NCI-H187 treated with DMSO at 0.1 percent for 48 hours (cell line): ENCODE measurements at places on chromosomes 13 and 19.
A peak's percentile ranks its signal among the peaks of the same experiment; 100 is the strongest.

- no peak for DNase-seq
These were observed 47.4 kb downstream of the BBC3 start for GRCh38 chr19:47183601-47184000.

DNA sequence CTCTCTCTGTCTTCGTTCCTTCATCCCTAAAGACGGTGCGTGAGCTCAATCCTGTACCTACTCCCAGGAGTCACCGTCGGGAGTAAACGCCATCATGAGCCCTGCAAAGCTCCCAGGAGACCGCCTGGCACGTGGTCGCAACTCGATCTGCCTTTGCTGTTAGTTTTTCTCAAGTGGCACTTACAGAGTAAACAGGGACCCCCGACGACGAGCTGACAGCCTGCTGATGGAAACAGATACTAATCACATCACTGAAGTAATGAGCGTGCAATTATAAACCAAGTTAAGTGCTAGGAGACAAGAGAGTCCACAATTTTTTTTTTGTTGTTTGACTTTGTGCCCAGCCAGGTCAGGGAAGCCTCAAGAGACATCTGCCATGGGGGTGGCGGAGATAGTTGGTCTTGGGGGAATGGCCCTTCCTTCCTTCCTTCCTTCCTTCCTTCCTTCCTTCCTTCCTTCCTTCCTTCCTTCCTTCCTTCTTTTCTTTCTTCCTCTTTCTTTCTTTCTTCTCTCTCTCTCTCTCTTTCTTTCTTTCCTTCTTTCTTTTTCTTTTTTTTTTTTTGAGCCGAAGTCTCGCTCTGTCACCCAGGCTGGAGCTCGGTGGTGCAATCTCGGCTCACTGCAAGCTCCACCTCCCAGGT lies 23.6 kb downstream of the CACNG6 start:
- DNase-seq, result no peak

GRCh38 chr19:33868788-33869412 lies 72.2 kb downstream of the KCTD15 start:
- DNase-seq, result no peak

- DNase-seq, result peak; percentile 100
These were observed at the start of gene PPP2R1A for GRCh38 chr19:52189735-52190486. PPP2R1A (plus strand) TSS chr19:52190052; CDS start chr19:52190097, 45 bp downstream.
